NCI-H2081 (cell line): ENCODE measurements at places on chromosomes 7 and 10.

- no peak for DNase-seq
Measured at GRCh38 chr10:129792141-129792540, 171.9 kb downstream of the EBF3 start.

DNA sequence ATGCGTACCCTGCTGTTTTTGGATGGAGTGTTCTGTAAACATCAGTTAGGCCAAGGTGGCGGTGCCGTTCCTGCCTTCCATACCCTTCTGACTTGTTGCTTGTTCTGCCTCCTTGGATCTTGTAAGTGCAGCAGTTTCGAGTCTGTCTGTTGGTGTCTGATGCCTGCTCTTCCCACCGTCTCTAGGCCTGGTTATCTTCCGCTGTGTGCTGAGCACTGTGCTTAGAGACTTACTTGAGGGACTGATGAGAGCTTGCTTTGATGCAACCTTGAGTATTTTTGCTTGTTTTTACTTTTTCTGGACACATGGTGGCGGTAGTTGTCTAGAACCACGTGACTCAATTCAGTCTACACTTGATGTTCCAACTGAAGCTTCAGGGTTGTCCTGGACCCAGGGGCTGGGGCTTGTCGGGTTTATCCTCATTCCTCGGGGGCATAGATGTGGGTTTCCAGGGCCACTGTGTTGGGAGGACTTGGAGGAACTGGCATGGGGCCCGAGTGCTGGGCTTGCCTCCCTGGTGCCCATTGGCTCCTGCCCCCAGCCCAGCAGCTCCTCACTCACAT, 14.4 kb upstream of the SPRN start:
- no peak for DNase-seq

GRCh38 chr10:34845070-34845469, 30.0 kb upstream of the PARD3 start:
- DNase-seq: no peak

GRCh38 chr10:42984761-42985325, 92.0 kb upstream of the RET start:
- no peak for DNase-seq
